Stimulated activated CD8-positive, alpha-beta memory T cell treated with anti-CD3 and anti-CD28 coated beads, Interleukin-4, amount 100 ng/mL, for 4 hours (primary cell): ENCODE measurements at places on chromosomes 1 and 21.
A peak's percentile ranks its signal among the peaks of the same experiment; 100 is the strongest.

DNA sequence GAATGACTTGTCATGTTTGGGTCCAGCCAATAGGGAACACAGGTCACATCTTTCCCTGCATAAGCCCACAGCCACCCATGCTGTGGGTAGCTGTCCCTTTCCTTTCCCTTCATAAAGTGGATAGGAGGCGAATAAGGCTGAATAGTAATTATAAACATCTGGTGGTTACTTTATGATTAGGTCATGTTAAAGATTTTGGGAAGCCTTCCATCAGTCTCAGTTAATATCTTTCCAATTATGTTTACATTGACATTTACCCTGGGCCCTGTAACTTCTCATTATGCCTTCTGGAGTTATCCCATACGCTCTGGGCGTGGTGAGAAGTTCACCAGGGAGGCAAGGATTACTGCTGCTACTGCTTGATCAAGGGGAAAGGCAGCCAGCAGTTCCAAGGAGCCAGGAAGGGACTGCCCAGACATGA lies 197.2 kb downstream of the HLX start:
- no peak for DNase-seq

DNA sequence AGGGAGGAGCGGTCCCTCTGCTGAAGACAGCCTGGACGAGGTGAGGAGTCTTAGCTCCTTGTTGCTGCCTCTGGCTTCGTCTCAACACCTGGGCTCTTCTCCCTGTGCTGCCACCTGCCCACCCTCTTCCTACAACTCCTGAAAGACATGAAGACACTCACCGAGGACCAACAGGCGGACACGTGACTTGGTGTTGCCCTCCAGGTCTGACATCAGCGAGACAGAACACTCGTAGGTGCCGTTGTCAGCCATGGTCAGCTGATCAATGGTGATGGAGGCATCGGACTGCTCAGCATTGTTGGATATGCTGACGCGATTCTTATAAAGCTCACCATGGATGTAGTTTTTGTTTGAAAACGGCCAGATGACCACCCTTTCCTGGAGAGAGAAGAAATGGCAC lies 21.4 kb downstream of the GPA33 start:
- no peak for DNase-seq

- DNase-seq = no peak
These were observed 1.3 kb downstream of the TACSTD2 start for GRCh38 chr1:58575551-58576324.

DNA sequence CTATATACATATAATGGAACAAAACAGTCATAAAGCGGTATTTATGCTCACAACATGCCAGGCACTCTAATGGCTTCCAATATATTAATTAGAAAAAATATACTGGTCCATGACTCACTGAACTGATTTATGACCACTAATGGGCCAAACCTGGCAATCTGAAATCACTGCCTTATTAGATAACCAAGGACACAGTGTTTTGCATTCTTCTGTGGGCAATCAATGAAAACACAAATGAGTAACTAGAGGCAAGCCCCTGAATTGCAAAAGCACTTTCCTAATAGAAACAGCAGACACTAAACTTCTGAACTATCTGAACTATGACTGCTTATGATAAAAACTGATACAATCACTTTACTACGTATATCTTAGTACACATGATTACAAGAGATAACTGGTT lies 3.5 kb downstream of the GCLM start:
- DNase-seq = no peak

DNA sequence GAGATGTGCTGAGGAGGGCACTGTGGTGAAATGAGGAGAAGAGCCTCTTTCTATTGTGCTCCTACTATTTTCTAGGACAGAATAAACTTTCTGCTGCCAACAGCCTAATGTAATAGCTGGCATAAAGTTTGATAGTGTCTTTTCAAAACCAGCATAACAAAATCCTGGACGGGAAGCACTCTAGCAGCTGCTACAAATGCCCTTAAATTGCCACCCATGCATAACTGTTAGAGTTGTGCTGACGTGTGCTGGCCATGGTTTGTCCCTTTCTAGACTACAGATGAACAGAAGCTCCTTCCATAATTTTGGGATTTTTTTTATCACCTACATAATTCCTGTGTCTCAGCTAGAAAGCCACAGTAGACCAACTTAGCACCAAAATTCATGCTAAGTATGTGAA lies 88.5 kb upstream of the DEPDC1 start:
- DNase-seq = no peak

DNA sequence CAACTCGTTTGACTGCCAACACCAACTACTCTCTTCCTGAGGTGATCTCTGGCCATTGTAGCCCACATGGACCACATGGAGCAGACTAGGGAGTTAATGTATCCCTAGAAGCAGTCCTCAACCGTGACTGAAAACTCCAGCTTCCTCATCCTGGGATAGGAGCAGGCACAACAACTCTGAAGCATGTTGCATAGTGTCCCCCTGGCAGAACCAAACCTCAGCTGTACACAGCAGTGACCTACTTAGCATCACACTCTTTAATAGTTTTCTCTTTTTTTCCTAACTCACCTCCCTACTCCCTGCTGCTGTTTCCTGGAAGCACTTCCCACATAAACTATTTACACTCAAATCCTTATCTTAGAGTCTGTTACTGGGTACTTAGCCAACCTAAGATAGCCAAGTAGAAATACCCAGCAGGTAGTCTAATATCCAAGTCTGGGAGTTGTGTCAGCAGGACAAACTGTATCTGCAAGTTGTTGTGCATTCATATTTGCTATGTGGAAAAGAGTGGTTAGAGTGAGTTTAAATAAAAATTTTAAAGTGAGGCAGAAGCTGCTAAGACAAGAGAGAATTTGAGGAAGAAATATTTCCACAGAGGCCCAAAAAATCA lies 228.8 kb downstream of the LTN1 start:
- DNase-seq = no peak

DNA sequence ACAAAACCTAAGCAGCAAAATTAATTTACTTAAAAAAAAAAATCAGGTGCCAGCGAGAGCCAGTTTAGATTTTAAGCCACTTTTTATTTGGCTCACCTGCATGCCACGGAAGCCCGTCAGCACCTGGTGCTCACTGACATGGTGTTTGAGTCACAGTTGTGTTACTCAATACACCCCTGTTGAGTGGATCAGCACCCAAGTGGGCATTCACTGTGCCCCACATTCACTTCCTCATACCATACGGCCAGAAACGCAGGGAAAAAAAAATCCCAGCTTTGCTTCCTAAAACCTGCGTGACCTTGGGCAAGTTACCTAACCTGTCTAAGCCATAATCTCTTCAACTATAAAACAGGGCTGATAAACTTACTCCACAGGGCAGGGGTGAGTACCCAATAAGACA lies 42.8 kb upstream of the SIM2 start:
- no peak for DNase-seq

- DNase-seq = no peak
These were observed 11.3 kb upstream of the SEC16B start for GRCh38 chr1:177981200-177981599.

DNA sequence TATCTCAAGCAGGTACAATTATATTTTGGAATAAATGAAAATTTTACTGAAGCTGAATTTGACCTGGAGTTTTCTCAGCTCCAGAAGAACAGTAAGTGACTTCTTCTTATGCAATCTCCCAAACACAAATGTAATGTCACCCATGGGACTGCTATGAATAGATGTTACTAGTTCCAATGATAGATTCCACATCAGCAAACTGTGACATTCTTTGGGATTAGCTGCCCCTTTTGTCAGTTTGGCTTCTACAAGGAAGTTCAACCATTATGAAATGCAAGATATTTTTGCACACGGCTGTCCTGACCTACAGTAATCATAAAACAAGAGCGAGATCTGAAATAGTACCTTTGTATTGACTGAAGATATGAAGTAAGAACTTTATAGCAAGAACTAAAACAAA lies 27.8 kb upstream of the TSNAX start:
- no peak for DNase-seq

DNA sequence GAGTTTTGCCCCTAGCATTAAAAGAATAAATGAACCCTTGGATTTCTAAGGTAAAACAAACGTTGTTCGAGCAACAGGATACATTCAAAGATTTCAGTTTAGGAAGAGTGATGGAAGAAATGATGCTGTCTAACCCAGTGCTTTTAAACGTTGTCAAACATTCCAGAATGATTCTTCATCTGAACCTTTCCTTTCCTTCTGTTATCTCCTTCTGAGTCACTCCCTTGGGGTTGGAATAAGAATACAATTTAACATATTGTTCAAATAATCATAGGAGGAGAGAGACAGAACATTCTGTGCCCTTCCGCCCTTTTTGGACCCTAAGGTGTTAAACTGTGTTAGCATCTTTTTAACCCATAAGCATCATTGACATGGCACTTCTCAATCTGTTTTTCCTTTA lies 61.1 kb upstream of the RCOR3 start:
- DNase-seq = no peak

GRCh38 chr1:201491896-201492511 lies 14.9 kb downstream of the CSRP1 start:
- DNase-seq = no peak

DNA sequence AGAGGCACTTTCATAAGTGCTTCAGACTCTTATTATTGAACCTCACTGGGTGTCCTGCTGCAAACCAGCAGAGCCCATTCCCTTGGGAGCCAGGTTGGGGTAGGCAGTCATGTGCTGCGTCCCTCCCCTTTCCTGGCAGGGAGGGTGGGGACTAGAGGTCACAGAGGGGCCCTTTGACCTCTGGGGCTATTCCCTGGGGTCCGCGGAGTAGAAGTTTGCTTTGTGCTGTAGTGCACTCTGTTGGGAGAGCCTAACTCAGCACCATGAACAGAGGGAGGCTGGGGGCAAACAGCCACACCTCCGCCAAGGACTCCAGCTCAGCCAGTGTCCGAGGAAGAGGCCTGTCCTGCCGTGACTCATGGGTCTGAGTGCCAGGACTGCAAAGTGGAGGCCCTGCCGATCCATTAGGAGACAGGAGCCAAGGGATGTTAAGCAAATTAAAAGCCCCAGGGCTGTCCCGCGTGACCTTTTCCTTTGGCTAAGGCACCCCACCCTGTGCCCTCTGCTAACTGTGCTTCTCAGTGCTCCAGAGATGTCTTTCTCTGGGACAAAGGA lies 3.0 kb upstream of the IGSF21 start:
- no peak for DNase-seq

- no peak for DNase-seq
These were observed 333.8 kb downstream of the ST6GALNAC3 start for GRCh38 chr1:76408303-76408702.

- no peak for DNase-seq
These were observed 74.1 kb upstream of the CNIH3 start for GRCh38 chr1:224541901-224542630.

DNA sequence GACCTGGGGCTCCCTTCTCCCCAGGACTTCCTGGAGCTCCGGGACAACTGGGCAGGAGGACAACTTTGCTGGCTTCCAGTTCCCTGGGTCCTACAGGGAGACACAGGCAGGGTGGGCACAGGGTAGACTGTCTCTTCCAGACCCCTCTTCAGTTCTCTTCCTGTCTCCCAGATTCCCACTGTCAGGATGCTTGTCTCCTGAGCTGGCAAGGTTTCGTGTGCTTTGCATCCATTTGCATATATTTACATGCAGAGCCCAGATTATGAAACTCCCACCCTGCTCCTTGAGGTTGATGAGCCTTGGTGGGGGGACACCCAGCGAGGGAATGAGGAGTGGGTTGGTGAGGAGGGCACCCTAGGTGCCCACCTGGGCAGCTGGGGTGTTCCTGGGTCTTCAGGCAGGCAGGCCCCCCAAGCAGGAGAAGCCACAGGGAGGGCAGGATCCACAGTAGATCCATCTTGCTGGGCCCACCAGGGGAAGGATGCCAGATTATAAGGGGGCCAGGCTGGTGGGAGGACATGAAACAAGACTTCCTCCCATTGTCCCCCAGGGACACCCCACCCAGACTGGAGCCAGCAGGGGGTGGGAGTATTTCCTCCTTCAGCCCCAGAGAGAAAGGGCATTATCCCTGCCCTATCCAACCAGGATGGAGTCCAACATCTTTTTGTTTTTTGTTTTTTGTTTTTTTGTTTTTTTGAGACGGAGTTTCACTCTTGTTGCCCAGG lies at the start of gene FCN3:
TSS of gene FCN3 (minus strand) at position 463 of the 725 bp plus-strand sequence. CDS start at position 457, 6 bp downstream.
- DNase-seq = no peak

GRCh38 chr1:21216835-21217811 lies 40.4 kb upstream of the EIF4G3 start:
- peak; percentile 18 for DNase-seq

- DNase-seq = no peak
These were observed 7.4 kb downstream of the PEX10 start for GRCh38 chr1:2404890-2405511.

GRCh38 chr21:35850542-35851103 lies 209.7 kb downstream of the SETD4 start:
- DNase-seq = no peak

DNA sequence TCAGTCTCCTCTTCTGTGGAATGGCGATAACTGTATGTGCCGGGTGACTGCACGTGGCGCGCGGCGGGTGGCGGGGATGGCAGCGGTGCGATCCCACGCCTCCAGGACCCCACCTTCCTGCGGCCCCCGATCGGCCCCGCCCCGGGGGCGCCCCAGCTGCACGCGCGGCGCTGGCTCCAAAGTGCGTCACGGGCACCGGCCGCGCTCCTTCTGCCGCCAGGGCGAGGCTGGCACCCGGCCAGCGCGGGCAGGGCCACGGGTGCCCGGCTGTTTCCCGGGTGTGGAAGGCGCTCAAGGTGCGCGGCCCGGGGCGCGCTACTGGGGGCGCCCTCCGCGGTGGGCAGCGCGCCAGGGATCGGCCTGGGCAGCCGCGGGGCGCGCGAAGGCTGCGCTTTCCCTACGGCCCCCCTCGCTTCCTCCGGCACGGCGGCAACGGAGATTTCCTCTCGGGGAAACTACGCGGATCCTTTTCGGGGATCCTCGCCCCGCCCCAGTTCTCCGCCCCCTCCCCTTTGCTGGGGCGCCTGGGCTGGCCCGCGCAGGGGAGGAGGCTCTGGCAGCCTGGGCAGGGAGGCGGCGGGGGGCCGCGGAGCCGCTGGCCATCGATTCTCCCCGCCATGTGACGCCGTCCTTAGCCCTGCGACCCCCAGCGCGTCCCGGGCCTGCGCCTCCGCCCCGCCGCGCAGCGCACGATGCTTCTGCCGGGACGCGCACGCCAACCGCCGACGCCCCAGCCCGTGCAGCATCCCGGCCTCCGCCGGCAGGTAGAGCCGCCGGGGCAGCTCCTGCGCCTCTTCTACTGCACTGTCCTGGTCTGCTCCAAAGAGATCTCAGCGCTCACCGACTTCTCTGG lies at the start of gene EVA1C:
TSS of gene EVA1C (plus strand) at position 545 of the 853 bp plus-strand sequence. CDS start at position 693, 148 bp downstream.
- peak; percentile 49 for DNase-seq

DNA sequence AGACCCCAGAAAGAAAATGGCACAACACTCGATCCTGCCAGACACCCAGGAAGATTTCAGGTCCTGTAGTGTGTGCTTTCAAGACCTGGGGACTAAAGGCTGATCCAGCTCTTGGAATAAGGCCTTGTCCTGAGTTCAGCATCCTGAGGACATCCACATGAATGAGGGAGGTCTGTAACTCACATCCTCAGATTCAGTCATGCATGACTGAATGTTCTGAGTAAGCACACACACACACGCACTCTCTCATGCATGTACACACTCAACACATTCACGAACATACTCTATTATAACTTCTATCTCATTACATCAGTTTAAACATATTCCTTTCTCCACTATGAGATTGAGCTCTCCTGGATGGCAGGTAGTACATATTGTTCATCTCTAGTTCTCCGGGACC lies 273.4 kb upstream of the BEND5 start:
- no peak for DNase-seq

- DNase-seq = no peak
These were observed 31.2 kb upstream of the LAPTM5 start for GRCh38 chr1:30788580-30789387.

- no peak for DNase-seq
These were observed 45.5 kb upstream of the KANK4 start for GRCh38 chr1:62364721-62365120.
